ENCODE measurements at places on chromosomes 7 and 10.

GRCh38 chr10:125556882-125557281, 126.1 kb downstream of the TEX36 start:
- no peak for DNase-seq

DNA sequence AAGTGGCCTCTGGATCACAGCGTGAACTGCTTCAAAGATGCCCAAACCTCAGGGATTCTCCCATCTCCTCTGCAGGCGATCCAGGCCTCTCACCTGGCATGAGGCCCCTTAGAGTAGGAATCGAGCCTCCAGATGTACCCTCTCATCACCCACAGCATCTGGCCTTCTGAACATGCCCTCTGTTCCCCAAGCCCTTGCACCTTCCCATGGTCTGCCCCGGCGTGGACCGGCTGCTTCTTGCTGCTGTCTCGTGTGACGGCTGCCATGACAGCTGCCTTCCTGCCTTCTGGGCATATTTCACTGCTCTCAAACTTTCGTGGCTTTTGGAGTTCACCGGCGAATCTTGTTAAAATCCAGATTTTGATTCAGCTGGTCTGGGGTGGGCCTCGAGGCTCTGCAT, 157.2 kb upstream of the NPS start:
- no peak for DNase-seq

GRCh38 chr10:12194752-12195271, 879 bp downstream of the NUDT5 start:
- peak; percentile 10 for DNase-seq

DNA sequence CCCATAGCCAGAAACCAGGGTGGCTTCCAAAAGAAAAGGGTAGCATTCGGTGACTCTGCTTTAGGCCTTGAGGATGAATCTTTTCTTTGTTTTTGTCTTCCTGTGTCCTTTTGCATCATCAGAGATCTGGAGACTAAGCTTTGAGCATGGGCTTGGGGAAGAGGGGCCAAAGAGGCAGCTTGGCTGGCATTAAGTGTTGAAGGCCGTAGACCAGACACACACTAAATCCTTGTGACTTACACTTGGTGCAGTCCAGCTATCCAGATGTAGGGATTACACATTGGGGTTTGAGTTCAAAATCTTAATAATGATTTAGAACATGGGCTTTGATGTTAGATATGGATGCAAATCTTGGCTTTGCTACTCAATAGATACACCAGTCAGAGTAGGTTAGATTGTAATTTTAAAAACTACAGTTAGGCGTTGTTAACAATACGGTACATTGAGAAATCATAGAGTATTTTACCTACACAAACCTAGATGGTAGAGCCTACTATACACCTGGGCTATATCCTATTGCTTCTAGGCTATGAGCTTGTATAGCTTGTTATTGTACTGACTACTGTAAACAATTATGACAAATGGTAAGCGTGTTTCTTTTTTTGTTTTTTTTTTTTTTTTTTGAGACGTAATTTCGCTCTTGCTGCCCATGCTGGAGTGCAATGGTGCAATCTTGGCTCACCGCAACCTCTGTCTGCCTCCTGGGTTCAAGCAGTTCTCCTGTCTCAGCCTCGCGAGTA, 3.5 kb downstream of the SEPTIN7 start:
- DNase-seq = no peak

GRCh38 chr10:93464776-93465388, 17.3 kb downstream of the MYOF start:
- DNase-seq = no peak

GRCh38 chr10:97854743-97855142, 5.1 kb downstream of the GOLGA7B start:
- no peak for DNase-seq

DNA sequence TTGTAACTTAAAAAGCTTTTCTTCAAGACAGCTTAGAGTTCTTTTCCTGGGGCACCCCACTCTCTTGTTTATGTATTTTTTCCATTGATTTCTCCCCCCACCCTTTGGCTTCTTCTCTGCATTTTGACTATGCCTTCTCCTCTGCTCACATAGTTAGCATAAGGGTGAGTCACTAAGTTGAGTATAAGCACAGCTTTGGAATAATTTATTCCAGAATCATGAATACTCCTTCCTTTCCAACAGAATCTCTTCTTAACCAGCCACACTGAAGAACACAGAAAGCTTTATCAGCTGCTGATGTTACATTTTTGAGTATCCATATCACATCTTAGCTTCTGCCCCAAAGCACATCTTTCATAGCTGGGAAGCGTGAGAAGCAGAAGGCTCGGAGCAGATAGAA, 449.5 kb upstream of the MKI67 start:
- no peak for DNase-seq

- no peak for DNase-seq
These were observed 179.0 kb downstream of the NOC3L start for GRCh38 chr10:94183666-94184264.

DNA sequence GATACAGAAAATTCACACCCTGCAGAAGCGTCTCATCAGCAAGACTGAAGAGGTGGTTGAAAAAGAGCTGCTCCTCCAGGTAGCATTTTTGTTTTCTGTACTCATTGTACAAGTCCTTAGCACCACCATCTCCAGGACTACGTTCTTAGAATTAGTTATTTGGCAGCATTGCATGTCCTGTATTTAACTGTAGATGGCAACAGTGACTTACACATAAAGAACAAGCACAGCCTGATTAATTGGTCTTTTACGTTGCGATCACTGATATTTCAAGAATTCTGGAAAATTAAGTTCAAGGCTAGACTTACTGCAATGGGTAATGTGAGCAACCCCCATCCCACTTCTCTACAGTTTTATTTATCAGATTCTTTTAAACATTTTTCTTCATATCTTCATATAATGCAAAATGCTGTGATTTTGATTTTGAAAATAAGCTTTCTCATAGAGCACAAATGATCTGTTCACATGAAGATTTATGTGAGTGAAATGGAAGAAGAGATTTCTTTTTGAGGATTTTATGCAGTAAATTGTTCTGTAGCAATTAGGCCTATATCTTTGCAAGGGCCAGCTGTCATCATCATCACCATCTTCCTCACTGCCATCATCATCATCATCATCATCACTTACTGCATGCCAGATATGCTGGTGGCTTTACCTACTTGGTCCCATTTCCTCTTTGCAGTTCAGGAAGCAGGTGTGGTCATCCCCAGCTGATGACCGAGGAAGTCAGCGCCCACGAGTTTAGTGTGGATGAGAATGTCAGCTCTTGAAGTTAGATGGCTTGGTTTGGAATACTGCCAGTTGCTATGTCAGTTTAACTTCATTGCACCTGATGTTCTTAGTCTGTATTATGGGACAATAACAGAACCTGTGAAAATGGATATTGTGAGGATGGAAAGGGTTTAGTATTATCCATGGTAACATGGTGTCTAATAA, 53.4 kb downstream of the CFAP58 start:
- DNase-seq = no peak

- DNase-seq = no peak
These were observed 17.6 kb upstream of the PHYH start for GRCh38 chr10:13317474-13317873.

DNA sequence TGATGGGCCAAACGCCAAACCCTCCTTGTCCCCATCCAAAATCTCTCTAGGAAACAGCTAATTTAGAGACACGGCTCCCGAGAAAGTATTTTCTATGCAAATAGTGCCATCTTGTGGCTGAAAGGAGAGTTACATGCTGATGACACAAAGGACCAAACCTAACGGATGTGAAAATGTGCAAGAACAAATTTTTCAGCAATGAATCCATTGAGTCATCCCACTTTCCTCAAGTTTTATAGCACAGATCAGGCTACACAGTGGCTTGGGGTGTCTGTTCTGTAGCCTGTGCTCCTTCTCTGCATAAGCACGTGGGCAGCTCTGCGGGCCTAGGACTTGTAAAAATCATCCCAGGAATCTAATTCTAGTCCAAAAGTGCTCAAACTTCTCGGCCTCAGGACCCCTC, 154.8 kb upstream of the PRR15 start:
- peak; percentile 71 for DNase-seq

DNA sequence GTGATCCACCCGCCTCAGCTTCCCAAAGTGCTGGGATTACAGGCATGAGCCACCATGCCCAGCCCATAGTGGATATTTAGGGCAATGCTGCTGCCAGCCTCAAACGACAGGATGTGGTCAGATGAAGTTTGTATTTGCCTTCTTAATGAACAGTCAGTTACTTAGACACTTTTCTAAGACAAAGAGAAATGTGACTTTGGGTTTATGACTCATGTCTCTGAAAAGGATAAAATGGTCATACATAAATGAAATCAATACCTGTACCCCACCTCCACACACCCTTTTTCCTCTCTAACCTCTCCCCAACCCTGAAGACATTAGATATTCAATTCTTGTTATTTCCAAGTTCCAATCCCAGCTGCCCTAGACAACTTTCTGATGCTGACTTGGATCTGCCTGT, 109.3 kb upstream of the INSIG1 start:
- no peak for DNase-seq

- no peak for DNase-seq
These were observed 54.8 kb downstream of the OGDH start for GRCh38 chr7:44661233-44661632.

DNA sequence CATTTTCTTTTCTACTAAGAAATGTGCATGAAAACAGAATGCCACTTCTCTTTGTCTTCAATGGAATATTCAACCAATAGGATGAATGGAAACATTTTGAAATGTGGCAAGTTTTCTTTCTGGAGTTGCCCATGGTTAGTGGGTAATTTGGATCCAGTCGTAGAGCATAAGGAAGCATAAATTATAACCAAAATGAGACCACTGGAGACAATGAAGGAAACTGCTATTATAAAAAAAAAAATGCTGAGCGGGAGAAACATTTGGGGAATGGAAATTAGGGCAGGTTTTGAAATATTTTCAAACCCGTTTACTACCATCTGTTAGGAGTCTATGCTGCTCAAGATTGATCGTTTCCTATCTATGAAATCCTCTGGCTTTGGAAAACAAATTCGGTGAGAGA, 182.9 kb upstream of the PRKCQ start:
- DNase-seq = no peak

- no peak for DNase-seq
These were observed at the start of gene HABP2 for GRCh38 chr10:113552701-113553100. HABP2 (plus strand) TSS chr10:113553053; CDS start chr10:113553122, 69 bp downstream.

- DNase-seq = no peak
These were observed 27.8 kb upstream of the RET start for GRCh38 chr10:43049081-43049551.

GRCh38 chr7:121000081-121000983, 11.8 kb downstream of the CPED1 start:
- DNase-seq = no peak

DNA sequence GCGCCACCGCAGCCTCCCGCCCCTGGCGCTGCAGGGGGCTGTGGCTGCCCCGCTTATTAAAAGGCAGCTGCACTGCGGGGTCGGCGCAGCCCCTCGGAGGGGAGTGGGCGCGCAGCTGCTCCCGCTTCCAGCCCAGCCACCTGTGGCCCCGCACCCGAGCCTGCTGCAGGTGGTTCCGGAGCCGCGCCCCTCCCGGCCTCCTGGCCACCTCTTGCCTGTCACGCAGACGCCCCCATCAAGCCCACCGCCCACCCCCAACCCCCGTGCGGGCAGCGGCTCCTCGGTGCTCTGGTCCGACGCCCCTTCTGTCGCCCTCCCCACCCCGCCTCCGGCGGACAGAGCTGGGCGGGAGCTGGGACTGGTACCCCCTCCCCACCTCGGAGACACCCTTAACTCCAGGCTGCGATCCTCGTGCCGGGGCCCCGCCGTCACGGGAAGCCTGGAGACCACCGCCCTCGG, 549 bp downstream of the CALY start:
- DNase-seq = no peak

DNA sequence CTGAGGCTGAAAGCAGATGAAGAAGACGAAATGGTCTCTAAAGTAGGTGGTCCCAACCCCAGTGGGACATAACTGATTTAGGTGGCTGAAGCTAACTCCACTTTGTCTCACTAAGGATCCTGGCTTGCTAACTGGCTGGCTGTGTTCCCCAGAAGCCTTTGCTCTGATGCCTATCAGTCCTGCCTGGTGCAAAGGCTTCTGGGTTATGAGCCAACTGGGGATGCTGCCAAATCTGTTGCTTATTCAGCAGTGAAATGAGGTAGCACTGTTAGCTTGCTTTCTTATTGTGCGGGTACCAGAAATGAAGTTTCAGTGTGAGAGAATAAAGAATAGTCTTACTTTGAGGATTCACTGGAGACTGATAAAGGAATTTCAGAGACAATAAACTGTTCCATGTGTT, 18.1 kb downstream of the PRKG1 start:
- no peak for DNase-seq

- DNase-seq = no peak
These were observed 851.0 kb upstream of the PHF14 start for GRCh38 chr7:10122551-10123100.

GRCh38 chr10:60086862-60087261, 180.5 kb upstream of the CCDC6 start:
- no peak for DNase-seq

- DNase-seq = no peak
These were observed 50.4 kb upstream of the ZNF365 start for GRCh38 chr10:62323751-62324150.

DNA sequence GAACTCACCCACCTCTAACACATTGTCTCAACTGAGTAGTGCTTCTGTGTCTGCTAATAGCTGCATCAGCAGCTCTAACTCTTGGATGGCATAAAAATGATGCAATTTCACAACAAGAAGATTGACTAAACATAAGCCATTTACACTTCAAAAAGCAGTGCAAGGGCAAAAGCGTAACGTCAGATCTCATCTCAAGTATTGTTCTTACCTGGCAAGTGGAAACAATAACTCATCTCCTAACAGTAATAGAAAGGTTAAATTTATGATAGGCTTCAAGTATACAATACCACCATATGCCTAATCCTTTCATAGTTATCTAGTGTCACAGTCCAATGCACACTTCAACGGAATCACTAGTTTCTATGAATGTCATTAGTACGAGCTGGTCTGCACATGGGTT, 14.8 kb downstream of the TPK1 start:
- no peak for DNase-seq

DNA sequence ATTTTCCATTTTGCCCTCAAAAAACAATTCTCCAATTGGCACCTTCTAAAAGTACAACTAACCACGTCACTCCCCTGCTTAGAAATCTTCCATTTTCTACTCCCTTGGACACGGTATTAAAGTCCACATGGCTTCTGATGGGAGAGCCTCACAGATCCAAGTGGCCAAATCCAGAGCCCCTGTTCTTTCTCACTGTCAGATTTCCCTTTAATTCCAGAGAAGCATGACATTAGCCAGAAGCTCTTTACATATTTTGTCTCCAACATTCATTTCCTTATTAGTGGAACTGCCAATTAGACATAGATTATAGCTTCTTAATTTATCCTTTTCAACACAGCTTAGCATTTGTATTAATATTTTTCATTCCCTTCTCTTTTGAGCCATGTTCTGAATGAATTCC, 118.7 kb downstream of the ELMO1 start:
- no peak for DNase-seq
